Stimulated activated CD4-positive, alpha-beta T cell treated with anti-CD3 and anti-CD28 coated beads, TNF-alpha, amount 100 ng/mL, for 4 hours (primary cell): ENCODE measurements at places on chromosomes 7 and 10.

DNA sequence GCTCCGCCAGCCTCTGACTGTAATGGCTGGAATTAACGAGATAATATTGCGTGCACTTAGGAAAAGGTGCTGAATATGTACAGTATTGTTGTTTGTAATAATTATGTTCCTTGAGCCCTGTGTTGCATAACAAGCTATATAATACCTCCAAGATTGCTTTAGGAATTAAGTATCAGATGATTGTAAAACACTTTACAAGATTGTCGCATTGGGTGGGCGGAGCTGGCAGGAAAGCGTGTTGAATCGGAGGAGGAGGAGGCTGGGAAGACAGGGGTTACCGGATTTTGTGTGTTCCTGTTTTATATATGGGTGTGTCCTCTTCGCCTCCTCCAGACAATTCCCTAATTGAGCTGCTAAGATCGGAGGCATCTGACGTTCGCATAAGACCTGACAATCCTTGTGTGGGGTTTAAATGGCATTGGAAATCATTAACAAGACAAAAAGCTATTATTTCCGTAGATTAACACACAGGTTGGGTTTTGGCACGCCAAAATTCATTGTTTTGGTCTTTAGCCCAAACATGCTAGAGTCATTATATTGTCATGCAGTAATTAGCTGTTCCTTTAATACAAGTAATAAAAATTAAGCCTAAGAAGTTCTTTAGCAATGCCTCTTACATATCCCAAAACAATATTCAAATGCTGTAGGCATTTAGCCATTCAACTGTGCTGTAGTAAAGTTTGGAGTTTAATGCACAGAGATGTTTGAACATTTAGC, 192.9 kb upstream of the SH2B2 start:
- no peak for DNase-seq

GRCh38 chr7:51016546-51016945, 233.8 kb upstream of the GRB10 start:
- DNase-seq: no peak

DNA sequence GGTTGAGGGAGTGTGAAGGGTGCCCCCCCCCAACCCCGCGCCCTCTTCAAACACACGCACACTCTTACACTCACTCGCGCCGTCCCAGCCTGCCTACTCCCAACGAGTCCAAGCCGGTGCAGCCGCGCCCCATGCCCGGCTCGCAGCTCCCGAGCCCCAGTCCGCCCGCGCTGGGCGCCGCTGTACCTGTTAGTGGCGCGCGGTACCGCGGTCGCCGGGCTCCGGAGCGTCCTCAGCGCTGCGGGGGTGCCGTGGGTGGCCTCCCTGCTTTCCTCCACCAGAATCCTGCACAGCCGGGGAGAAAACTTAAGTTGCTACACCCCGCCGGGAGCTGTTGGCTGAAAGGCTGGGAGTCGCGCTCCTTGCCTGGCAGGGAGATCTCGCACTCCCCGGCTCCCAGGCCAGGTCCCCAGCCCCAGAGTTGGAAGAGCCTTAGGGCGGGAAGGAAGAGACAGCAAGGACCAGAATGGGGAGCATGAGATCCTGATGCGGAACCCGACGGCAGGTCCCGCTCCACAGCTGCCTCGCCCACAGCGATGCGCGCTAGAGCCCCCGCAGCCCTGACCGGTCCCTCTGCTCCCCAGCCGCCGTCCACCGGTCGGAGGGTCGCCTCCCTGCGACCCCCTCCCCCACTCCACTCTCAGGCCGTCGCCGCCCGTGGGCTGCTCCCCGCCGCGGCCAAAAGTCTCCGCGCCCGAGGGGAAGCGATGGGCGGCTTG, 863 bp downstream of the ST8SIA6 start:
- DNase-seq: no peak

- DNase-seq: no peak
These were observed 472.6 kb downstream of the XPNPEP1 start for GRCh38 chr10:109450702-109451101.

- DNase-seq: no peak
These were observed 21.0 kb downstream of the SFMBT2 start for GRCh38 chr10:7389844-7390243.

DNA sequence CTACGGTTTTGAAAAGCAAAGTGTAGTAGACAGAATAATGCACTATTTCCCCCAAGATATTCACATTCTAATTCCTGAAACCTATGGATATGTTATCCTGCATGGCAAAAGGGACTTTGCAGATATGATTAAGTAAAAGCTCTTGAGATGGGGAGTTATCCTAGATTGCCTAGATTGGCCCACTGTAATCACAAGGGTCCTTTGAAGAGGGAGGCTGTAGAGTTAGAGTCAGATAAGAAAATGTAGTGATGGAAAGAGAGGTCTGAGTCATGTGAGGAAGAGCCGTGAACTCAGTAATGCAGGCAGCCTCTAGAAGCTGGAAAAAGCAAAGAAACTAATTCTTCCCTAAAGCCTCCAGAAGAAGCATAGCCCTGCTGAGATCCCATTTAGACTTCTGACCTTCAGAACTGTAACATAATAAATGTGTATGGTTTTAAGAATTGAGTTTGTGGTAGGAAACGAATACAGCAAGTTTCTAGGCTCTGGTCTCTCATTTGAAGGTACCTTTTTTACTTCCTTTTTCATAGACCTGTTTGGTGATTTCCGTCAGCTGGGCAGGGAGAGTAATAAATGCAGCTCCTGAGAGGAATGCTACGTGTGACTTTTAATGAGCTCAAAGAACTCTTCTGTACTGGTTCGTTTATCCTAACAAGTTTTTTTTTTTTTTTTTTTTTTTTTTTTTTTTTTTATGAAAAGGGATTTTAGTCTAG, 41.9 kb upstream of the NXPH1 start:
- no peak for DNase-seq

GRCh38 chr7:54743580-54743979, 15.4 kb downstream of the SEC61G start:
- no peak for DNase-seq

- DNase-seq: no peak
These were observed 153.2 kb downstream of the NRBF2 start for GRCh38 chr10:63286340-63286739.

DNA sequence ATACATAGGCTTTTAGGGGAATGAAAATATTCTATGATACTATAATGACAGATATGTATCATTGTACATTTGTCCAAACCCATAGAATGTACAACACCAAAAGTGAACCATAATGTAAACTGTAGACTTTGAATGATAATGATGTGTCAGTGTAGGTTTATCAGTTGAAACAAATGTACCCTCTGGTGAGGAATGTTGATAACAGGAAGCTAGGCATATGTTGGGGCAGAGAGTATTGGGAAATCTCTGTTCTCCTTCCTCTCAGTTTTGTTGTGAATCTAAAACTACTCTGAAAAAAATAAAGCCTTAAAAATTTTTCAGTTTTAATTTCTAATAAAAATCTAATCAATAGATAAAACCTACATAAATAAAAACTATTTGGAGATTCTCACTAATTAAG, 36.9 kb downstream of the C1GALT1 start:
- no peak for DNase-seq

GRCh38 chr7:617614-618538, 98.2 kb upstream of the PDGFA start:
- DNase-seq: no peak

DNA sequence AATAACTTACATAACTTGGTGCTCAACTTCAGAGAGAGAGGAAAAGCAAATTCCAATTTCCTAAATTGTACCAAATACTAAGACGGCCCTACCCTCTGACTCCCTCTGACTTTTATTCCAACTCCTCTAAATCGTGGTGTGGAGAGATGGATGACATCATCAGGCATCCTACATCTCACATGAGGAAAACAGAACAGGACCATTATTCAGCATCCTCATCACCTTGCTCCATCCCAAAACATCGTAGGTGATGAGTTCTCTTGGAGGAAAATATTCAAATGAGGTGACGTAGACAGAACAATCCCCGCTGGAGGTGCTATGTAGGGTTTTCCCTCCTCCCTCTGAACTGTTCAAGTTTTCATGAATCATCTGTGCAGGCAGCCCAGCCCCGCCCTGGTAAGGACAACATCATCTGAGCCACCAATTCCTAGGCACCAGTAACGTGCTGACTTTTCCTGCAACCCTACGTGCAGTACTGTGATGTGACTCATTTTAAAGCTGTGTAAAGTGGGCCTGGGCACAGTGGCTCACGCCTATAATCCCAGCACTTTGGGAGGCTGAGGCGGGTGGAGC, 167.2 kb downstream of the CALN1 start:
- DNase-seq: no peak

- DNase-seq: no peak
These were observed 20.3 kb upstream of the NFKB2 start for GRCh38 chr10:102375250-102375649.

- DNase-seq: no peak
These were observed 85.6 kb downstream of the MICU1 start for GRCh38 chr10:72540193-72540807.

GRCh38 chr7:149723082-149723767, 50.2 kb downstream of the ZNF467 start:
- DNase-seq: no peak

DNA sequence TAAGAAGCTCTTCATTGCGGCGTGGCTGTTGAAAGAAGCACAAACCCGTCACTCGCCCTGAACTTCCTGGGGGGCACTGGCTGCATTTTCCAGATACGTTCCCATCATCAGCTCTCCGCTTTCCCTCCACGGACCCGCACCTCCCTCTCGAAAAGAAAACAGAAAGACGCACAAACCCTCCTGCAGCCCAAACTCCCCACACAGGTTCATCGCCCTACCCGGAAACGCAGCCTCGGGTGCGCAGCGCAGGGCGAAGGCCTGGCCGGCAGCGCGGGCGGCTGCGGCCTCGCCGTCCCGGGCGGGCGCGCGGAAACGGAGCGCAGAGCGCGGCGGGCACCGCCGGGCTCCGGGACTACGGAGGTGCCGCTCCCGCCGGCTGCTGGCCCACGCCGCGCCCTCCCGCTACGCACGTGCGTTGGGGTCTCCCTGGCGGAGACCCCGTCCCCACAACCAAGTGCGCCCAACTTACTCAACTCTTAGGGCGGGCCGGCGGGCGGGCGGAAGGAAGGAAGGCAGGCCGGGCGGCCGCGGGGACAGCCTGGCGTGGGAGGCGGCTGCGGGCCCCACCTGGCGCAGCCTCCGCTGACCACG, 822 bp downstream of the ZNF800 start:
- peak; percentile 29 for DNase-seq

DNA sequence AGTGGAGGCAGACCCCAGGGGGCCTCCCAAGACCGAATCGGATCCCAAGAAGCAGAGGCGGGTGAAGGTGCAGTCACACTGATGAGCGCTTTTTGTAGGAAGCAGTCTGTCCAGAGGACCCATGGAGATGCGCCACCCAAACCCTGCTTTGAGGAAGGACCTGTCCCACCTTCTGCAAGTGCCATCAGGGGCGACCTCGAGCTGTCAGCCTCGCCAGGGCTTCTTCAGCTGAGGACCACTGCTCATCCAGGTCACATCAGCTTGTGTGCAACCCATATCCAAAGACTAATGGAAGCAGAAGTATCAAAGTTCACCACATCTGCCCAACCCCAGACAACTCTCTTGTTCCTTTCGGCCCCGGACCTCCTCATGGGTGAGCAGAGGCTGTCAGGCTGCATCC, 61.5 kb downstream of the KCNH2 start:
- no peak for DNase-seq

DNA sequence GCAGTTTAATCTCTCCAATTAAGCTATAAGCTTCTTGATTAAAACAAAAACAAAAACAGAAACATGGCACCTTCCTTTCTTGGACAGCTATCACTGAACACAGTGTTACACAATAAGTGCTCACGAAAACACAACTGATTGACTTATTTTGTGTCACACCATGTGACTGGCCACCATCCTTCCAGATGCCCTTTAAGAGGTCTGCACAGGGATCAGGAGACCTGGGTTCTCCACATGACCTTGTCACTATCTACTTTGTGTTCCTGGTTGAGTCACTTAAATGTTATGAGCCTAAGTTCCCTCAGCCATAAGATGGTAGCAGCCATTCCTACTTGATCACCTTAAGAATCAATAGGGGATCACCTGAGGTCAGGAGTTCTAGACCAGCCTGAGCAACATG, 120.1 kb downstream of the HIPK2 start:
- DNase-seq: no peak

- DNase-seq: no peak
These were observed 51.5 kb downstream of the CHST15 start for GRCh38 chr10:124041675-124042445.

DNA sequence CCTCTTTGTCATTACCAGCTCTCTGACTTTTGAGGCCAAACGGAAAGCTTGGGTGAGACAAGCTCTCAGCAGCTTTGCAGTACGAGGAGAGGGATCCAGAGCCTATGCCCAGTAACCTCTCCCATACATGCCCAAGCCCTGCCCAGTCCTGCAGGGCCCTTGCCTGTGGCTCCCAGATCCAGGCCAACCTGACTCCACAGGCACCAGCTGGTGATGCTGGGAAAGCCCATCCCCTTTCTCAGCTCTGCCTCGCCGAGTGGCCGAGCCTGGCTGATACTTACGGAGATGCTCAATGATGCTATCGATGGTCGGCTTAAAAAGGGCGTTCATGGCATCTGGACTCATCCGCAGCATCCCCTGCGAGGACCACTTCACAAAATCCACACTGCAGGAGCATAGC, 55.4 kb downstream of the PNLIPRP2 start:
- DNase-seq: no peak

DNA sequence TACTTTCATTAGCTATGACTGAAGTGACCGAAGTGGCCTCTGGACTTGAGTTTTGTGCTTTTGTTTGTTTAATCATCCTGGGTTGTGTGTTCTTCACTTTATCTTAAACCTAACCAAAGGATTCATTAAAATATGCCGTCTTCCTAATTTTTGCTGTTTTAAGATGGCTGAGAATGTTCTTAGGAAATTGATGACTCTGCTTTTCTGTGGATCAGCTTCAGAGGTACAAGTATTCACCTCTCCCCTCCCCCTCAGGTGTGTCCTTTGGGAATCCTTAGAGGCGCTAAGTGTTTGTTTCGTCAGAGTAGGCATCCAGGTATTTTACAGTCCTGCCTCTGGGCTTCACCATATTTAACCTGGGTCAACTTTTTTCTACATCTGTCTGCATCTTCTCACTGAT, 1.1 kb downstream of the CCDC126 start:
- DNase-seq: no peak

- DNase-seq: no peak
These were observed 86.0 kb downstream of the RTKN2 start for GRCh38 chr10:62182595-62182994.
